ENCODE measurements at places on chromosomes 1 and 21.

DNA sequence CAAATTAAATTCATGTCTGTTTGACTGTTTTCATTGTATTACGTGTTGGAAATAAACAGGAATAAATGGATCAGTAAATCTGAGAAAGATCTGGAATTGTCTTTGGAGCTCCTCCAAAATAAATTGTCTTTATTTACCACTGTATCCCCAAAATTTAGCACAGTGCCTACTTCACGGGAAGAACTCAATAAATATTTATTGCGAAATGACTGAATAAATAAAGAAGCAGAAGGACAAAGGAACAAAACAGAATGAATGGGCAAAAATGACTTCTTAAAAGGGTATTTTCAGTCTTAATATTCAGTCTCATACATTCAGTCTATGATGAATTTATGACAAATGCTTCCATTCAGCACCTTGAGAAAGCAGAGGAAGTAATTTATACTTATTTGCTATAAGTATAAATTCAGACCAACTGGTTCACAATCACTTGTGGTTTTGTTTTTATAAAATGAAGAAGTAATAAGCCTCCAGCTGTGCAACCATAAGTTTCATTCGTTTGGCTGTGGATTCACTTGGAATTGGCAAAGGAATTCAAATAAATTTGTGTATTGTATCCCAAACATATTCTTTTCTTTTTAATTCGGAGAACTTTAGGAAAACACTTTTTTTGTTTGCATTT lies 19.2 kb upstream of the PRKAA2 start:
- no peak for DNase-seq

- DNase-seq: no peak
These were observed 22.8 kb downstream of the LDLRAP1 start for GRCh38 chr1:25566176-25566729.

DNA sequence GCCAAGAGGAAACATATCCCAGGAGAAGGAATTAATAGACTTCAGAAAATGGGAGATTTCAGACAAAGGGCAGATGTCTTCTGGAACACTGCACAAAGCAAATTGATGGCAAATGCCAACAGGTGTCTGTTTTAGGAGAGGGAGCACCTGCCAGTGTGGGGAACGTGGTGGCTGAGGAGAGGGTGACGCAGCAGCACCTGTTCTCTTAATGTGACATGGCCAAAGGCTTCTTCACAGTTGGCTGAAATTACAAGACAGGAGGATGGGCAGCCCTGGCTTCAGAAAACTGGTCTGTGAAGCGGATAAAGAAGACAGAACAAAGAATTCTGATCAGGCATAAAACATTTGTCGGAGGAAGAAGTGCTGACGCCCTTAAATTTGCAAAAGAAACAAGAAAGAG lies 178.7 kb upstream of the RUNX1 start:
- DNase-seq: no peak

GRCh38 chr1:157512036-157512969 lies 40.0 kb downstream of the FCRL5 start:
- no peak for DNase-seq

DNA sequence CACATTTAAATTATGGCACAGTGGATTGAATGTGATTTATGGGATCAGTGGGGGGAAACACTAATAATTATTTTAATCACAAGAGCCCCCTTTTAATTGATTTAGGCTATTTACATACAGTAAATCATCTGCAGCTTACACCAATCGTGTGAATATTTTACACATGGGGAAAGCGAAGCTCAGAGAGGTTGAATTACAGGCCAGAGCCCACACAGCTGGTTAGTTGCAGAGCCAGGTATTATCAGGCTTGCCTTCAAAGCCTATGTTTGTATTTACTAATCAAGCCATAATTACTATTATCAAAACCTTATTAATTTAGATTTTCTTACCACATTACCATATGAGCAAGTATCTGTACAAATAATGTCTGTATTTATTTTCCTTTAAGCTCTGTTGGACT lies 749 bp downstream of the SDCCAG8 start:
- no peak for DNase-seq

DNA sequence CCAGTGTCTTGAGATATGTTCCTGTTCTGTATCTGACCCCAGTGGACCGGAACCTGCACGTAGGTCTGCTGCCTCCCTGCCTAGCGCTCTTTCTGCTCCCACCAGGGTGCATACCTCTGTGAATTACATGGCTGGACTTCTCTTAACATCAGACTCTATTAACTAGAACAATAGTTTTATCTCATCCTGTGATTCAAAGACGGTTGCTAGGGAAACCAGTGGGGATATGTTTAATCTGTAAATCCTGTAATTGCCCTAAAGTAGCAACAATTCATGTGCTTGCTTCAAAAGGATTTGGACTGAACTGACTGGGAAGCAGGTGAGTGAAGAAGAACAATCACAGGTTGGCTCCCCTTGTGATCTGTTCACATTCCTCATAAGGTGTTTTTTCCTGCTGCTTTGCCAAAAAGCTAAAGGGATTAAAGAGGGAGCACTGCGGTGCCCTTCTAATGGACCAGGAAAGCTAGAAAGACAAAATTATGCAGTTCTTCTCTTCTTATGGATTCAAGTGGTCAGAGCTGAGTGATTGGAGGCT lies 52.7 kb upstream of the DIRAS3 start:
- DNase-seq: no peak

DNA sequence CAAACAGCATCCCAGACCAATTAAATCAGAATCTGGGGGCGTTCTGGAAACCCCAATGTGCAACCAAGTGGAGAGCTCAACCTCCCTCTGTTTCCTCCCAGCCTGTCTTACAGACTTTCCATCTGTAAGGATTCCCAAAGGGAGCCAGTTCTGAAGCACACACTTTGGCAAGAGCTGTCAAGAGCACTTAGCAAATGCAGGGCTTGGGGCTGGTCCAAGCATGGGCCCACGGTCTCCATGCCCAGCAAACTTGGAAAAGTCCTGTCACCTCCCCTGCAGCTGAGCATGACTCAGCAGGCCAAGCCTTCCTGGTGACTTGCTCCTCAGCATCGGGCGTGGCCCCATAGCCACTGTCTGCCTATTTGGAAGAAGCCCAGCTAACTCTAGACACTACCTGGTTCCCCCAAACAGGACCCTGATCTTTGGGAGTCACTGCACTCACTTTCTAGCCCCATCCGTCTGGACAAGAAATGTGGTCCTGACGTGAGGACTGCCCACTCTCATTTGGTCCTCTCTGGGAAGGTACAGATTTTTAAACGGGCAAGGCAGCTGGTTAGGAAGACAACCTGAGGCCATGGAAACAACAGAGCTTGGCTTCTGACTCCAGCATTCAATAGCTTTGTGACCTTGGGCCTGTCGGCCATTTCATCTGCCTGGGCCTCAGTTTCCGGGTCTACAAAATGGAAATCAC lies 16.9 kb downstream of the SLC2A1 start:
- DNase-seq: peak; percentile 70
